ENCODE measurements at places on chromosomes 1 and 21.
A peak's percentile ranks its signal among the peaks of the same experiment; 100 is the strongest.

GRCh38 chr1:56190806-56191365 lies 388.5 kb downstream of the PLPP3 start:
- DNase-seq = no peak

- DNase-seq = no peak
Measured at GRCh38 chr1:231913493-231913892, 286.9 kb downstream of the DISC1 start.

DNA sequence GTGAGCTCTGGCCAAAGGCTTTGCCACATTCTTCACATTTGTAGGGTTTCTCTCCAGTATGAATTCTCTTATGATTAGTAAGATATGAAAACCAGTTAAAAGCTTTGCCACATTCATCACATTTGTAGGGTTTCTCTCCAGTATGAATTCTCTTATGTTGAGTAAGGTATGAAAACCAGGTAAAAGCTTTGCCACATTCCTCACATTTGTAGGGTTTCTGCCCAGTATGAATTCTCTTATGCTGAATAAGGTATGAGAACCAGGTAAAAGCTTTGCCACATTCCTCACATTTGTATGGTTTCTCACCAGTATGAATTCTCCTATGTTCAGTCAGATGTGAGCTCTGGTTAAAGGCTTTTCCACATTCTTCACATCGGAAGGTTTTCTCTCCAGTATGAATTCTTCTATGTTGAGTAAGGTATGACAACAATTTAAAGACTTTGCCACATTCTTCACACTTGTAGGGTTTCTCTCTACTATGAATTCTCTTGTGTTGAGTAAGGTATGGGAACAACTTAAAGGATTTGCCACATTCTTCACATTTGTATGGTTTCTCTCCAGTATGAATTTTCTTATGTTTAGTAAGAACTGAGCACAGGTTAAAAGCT lies 20.7 kb downstream of the ZNF695 start:
- DNase-seq = no peak

DNA sequence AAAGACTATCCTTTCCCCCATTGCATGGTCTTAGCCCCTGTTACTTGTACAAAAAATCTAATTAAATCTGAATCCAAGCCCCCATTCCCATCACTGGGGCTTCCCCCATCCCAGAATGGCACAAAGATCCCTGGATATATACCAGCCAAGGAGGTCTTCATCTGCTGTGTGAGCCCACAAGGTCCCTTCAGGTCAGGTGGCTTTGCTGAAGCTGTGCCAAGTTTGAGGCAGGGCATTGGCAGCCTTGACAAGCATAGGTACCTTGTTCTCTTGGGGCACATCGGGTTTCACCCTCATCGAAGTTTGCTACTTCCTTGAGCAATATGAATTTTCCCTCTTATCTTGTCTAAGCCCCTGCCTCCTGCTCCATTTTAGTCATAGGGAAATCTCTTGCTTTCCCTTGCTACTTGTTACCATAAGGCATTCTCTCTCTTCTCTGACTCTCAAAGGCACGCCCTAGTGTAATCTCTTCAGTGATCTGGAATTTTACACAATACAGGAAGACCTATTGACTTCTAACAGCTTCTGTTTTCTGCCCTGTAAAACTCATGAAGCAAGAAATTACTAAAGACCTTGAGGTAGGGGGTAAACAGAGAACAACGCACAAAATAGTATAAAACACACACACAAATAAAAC lies 71.4 kb upstream of the COG2 start:
- DNase-seq = no peak

- DNase-seq = no peak
Measured at GRCh38 chr1:238060061-238060460, 169.3 kb upstream of the ZP4 start.

GRCh38 chr1:160743266-160743665 lies 4.2 kb downstream of the SLAMF7 start:
- DNase-seq = no peak

- no peak for DNase-seq
Measured at GRCh38 chr1:1284221-1285101, 4.2 kb downstream of the SCNN1D start.

DNA sequence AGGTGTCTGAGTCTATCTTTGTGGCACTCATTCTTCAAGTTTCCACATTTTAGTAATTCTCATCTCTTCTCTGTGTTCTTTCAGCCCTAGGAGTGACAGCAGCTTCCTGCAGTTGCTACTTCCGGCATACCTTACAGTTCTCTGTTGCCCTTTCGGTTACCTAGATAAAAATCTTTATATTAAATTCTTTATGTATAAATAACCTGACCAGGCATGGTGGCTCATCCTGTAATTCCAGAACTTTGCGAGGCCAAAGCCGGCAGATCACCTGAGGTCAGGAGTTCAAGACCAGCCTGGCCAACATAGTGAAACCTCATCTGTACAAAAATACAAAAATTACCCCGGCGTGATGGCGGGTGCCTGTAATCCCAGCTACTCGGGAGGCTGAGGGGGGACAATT lies 62.9 kb downstream of the CDKN2C start:
- no peak for DNase-seq

DNA sequence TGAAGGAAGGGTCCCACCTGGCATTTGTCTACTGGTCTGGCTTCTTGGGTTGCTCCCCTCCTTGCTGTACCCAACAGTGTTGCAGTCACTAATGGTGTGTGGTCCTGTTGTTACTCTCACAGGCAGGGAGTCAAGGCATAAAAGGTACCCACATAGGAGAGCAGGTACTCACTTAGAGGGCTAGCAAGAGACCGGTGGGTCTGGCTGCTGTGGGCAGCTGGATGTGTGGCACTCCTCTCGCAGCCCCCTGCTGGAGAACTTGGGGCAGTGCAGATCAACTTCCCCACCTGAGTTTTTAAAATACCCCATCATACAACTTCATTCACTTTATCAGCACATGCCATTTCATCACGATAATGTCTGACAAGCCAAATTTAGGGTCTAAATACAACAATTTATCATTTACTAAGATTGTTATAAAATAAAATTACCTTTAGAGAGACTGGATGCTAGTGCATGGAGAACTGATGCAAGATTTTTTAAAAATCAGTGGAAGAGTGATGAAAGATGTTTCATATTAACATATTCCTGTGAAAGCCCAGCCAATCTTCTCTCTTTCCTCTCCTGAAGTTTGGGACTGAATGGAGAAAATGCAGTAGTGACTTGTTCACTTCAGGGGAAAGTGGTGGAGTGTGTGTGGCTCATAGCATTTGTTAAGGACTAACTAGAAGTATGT lies 42.8 kb downstream of the ACP6 start:
- DNase-seq = no peak

DNA sequence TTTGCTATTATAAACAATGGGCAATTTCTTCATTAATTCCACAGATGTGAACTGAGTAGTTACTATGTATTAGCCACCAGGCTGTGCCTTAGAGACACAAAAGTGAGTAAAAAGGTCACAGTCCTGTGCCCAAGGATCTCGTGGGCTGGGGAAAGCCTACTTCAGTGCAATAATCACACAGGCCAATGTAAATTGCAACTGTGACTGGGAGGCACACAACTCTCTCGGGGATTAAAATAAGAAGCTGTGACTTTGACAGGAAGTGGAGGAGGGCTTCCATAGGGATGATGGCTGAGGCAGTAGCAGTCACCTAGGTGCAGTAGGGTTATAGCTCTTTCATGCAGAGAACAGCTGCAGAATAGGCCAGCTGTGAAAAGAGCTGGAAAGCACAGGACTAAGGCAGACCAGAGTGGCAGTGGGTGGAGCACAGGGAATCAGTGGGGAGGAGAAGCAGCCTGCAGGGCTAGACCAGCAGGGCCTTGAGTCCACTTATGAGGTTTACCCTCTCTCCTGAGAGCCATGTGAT lies 121.9 kb downstream of the MAB21L3 start:
- DNase-seq = no peak

- DNase-seq = no peak
Measured at GRCh38 chr1:28244549-28245251, 8.8 kb downstream of the ATP5IF1 start.

DNA sequence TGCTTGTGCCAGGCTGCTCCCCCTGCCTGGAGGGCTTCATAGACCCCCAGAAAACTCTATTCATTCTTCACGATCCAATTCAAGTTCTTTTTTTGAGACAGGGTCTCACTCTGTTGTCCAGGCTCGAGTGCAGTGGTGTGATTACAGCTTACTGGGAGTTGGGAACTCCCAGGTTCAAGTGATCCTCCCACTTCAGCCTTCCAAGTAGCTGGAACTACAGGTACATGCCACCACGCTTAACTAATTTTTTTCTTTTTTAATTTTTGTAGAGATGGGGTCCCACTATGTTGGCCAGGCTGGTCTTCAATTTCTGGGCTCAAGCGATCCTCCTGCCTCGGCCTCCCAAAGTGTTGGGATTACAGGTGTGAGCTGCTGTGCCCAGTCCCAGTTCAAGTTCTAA lies 4.3 kb downstream of the STK40 start:
- DNase-seq = no peak

GRCh38 chr1:167460836-167461235 lies 57.5 kb downstream of the CD247 start:
- DNase-seq = no peak

DNA sequence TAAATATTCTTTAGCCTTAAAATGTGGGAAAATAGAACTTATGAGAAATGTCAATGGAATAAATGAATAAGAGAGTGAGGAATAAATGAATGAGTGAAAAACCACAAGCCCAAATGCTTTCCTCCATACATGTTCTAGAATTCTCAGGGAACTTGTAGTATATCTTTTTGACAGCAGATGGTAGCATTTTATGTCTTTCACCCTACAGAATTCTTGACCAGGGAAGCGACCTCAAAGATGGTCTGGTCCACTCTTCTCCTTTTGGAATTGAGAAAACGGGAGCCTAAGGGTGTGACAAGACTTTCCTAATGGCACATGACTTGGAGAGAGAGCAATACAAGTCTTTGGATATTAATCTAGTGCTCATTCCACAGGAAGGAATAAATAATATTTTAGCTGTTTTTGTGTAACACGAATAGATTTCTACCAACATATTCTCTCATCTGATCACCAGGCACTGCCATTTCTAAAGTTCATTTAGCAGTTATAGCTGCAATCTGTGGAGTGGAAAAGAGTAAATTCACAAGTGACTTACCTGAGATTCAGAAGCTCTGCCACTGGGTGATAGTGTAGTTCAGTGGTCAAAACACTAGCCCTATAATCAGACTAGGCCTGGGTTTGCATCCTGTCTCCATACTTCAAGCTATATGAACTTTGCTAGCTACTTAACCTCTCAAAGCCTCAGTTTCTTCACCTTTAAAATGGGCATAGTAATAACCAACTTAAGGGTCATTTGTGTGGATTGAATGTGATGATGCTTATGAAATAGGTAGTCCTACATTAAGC lies 15.0 kb upstream of the F5 start:
- DNase-seq = no peak

- no peak for DNase-seq
Measured at GRCh38 chr1:66557157-66557556, 23.2 kb downstream of the SGIP1 start.

DNA sequence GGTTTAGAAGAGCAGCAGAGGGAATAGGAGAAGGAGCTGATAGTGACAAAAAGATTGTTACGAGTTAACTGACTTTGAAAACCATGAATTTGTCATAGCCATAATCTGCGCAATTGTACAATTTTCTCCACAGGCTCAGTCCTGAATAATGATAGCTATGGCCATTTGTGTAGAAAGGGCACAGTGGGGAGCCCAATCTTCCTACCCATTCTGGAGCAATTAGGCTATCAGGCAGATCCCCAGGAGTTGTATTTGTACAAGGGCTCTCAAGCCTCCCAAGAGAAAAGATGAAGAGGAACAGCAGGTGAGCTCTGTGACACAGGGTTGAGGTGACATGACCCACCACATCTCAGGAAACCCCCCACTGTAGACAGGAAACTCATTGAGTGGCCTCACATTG lies 42.1 kb upstream of the SAMD13 start:
- DNase-seq = no peak

- peak; percentile 27 for DNase-seq
Measured at GRCh38 chr1:47713975-47714767, 276.3 kb downstream of the FOXD2 start.

- no peak for DNase-seq
Measured at GRCh38 chr1:2192031-2192995, 2.3 kb downstream of the FAAP20 start.

- peak; percentile 92 for DNase-seq
Measured at GRCh38 chr1:16960560-16961296, 19.7 kb downstream of the MFAP2 start.

DNA sequence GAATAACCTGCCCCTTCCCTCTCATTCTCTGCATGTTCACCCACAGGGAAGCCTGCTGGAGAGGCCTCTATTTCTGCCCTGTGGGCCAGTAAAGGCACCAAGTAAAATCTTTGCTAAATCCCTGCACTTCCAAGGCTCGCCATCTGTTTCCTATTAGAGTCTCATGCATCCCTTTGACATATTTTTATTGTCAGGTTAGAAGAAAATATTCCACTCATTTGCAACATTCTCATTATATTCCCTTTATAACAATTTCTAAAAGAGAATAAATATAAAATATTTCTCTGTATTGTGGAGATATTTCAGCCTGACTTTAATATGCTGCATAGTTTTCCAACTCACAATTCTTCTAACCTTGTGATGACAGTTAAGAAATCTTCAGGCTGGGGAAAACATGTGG lies 340.4 kb upstream of the VAMP3 start:
- DNase-seq = no peak

DNA sequence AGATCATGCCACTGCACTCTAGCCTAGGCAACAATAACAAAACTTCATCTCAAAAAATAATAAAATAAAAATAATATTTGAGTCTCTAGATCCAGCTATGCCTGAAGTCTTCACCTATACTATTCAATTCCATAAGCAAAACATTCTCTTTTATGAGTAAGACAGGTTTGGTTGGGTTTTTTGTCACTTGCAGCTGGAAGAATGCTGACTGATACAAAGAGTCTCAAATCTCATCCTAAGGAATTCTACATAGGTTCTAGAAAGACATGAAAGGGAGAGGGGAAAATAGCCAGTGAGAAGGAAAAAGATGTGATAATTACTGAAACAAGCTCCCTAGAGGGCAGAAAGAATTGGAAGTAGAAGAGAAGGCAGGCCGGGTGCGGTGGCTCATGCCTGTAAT lies 30.4 kb upstream of the MED18 start:
- no peak for DNase-seq

DNA sequence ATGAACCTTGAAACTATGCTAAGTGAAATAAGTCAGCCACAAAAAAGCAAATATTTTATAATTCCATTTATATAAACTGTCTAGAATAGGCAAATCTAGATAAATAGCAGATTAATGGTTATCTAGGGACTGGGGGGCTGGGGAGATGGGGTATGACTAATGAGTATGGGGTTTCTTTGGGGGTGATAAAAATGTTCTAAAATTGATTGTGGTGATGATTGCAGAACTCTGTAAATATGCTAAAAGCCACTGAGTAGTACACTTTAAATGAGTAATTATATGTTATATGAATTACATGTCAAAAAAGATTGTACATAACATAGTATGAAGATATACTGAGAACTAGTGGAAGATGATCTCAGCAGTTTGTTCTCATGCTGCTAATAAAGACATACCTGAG lies 675.0 kb downstream of the KIF26B start:
- DNase-seq = no peak

Measured in type B pancreatic cell (in vitro differentiated cells).